Epithelial cell of proximal tubule (primary cell): ENCODE measurements at places on chromosomes 1 and 21. TPM values are rescaled to one million over a fixed set of nuclear protein-coding genes. Genes with fewer than 3 reads are reported as not detected.

Gene CASQ1
- total RNA-seq: not detected in 2 replicates

- no peak for DNase-seq
Measured at GRCh38 chr1:198915327-198916231, 276.7 kb downstream of the PTPRC start.

GRCh38 chr21:14071902-14072734, 138.6 kb downstream of the LIPI start:
- DNase-seq: no peak

Gene RORC
- total RNA-seq: not detected in 2 replicates

Gene RAB29
- 10.0 and 12.0 TPM in 2 replicates for total RNA-seq

Gene RBP7
- total RNA-seq: 11.8 and 24.3 TPM in 2 replicates

DNA sequence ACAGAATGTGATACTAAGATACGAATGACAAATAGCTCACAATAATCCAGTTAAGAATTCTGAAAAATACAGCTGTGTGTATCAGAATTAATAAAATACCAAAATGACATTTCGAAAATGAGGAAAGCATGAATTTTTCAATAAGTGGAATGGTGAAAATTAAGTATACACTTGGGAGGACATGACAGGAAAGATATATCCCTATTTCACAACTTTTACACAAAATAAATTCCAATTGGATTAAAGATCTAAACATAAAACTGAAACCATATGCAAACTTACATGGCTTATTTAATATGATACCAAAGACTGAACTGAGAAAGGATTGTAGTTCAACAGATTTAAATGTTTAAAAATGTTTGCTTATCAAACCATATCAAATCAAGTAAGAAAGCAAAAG, 510.4 kb upstream of the ADAMTS5 start:
- no peak for DNase-seq

DNA sequence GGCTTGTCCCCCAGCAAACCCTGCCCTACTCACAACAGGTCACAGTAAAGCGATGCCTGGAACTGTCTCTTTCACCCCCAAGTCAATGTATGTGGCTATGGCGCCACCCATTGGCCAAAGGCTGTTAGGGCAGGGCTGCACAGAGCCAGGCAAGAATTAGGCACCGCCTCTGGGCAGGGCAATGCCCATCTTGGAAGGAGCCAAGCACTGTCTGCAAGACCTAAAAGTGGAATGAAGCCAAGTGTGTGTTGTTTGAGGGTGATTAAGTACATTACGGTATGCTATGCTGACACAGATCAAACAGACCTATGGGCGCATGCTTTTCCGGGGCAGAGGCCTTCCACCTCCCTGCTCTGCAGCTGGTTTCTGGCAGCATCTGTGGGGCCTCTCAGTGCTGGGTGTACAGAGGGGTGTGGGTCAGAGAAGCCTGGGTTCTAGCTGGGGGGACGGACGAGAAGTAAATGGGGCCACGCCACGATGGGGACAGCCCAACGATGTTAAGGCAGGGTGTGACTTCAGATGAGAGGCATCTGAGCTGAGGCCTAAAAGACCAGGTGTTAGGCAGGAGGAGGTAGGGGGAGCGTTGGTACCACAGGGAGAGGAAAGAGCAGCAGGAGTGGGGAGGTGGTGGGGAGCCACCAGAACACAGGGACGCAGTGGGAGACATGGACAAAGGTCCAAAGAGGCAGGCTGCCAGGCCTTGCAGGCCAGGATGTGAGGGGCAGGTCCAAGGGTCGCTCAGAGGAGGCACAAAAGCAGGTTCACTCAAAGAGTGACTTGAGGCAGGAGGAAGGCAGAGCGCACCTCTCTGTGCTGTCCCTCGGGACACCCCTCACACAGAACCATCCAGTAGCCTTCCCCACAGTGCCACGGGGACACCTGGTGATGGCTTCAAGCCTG, 49.8 kb downstream of the ACOT7 start:
- no peak for DNase-seq

DNA sequence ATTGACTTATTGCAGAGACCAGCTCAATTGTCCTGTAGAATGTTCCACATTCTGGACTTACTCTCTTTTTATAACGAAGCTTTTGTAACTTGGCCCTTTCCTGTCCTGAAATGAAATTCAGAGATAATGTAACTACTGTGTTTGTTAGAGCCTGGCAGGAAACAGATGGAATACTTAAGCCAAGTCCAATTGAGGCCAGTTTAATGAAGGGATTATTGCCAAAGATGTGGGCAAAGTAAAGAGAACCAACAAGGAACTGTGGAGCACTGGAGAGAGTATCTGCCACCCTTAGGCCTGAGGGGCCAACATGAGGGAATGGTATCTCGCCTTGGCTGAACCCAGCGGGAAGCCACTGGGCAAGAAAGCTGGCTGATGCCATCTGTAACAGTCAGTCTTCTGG, 32.9 kb downstream of the MFSD2A start:
- no peak for DNase-seq

DNA sequence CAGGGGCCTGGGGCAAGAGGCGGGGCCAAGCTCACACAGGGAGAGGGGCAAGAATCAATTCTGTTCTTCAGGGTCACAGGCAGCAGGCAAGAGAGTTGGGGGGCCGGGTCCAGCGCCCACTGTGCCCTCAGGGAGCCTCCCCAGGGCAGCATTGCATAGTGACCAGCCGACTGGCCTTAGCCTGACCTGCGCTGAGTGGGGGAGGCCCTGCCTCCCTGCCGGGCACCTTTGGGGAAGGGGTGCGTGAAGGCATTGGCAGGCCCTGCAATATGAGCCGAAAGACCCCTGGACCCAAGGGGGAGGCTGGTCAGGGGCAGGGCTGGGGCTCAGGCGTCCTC, 12.2 kb downstream of the SCNN1D start:
- no peak for DNase-seq

Gene LCE3E
- not detected in 2 replicates for total RNA-seq

Gene KCNJ9
- total RNA-seq: not detected in 2 replicates

Gene HCN3
- total RNA-seq: 0.72 and 8.1 TPM in 2 replicates

GRCh38 chr1:180997843-180998504, 24.7 kb downstream of the STX6 start:
- DNase-seq: no peak

Gene FHL3
- total RNA-seq: 14.2 and 24.5 TPM in 2 replicates

DNA sequence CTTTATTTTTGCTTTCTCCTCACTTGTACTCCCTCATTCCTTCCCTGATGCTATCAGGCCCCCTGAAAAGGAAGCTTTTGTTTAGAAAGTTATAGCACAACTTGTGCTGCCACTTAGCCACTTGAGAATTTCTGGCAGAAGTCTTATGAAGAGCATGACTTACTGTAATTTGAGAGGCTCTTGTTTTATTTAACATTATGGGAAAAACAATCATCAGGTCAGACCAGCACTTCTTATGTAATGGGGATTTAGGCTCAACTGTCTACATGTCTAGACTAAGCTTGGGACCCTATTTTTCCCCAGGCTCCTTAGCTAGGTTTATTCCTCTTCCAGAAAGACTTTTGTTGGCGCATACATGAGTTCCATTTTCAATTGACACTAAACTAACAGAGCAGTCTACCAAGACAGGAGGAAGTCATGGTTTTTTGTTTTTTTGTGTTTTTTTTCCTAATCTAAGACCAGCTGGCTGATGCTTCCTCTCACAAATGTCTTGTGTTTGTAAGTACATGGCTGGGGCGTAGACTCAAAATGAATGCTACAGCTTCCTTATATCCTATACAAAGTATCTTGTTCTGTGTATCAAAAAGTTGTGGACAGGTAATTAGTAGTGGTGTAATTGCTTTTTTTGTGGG, 31.5 kb downstream of the TNFSF4 start:
- no peak for DNase-seq

Gene S100PBP
- 14.3 and 26.6 TPM in 2 replicates for total RNA-seq

GRCh38 chr1:187091666-187092065, 262.9 kb downstream of the PLA2G4A start:
- DNase-seq: no peak

- no peak for DNase-seq
Measured at GRCh38 chr1:156697481-156697880, 7.9 kb downstream of the CRABP2 start.

- DNase-seq: no peak
Measured at GRCh38 chr1:57600424-57600823, 176.6 kb upstream of the DAB1 start.

DNA sequence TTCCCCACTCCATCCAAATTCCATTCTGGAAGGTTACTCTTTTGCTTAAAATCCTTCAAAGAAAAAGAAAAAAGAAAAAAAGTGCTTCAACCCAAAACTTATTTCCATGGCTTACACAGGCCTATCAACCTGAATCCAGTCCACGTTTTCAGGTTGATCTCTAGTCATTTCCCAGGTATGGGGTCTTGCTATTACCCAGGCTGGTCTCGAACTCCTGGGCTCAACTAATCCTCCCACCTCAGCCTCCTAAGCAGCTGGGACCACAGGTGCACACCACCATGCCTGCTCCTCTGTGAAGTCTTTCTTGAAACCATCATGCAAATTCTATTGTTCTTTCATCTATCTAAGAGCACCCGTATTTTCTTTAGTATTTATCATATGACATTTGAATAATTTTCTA, 7.6 kb downstream of the RNF19B start:
- DNase-seq: no peak

DNA sequence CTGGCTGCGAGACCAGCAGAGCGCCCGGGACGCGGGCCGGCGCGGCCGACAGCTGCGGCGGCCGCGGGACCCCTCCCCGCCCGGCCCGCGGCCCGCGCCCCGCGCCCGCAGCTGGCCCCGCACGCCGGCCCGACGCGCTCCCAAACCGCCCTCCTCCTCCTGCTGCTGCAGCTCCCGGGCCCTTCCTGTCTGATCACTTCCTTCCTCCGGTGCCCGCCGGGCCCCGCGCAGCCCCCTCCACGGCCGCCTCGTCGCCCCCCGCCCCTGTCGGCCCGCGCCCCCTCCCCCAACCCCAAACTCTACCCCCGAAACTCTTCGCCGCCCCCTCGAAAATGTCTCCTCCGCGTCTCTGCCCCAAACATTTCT, 594 bp downstream of the LUZP1 start:
- no peak for DNase-seq

- DNase-seq: no peak
Measured at GRCh38 chr1:204834752-204835151, 35.9 kb upstream of the NFASC start.

Gene BSND
- total RNA-seq: not detected in 2 replicates

Gene SUSD4
- total RNA-seq: 0.07 and 0.12 TPM in 2 replicates

DNA sequence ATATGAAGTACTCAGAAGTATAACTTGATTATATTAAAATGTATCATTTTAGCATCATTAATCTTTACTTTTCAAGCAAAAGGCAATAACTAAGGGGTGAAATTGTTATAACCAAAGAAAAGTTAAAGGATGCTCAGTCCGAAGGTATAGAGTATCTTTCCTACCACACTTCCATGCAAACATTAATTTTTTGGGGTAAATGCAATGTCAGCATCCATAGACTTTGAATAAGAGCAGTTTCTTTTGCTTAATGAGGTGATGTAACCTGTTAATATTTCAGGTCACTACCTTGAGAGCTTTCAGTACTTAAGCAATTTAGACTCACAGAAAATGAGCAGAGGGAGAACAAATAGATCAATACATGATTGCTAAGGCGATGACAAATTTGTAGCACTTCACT, 1093.5 kb downstream of the PLA2G4A start:
- DNase-seq: no peak

DNA sequence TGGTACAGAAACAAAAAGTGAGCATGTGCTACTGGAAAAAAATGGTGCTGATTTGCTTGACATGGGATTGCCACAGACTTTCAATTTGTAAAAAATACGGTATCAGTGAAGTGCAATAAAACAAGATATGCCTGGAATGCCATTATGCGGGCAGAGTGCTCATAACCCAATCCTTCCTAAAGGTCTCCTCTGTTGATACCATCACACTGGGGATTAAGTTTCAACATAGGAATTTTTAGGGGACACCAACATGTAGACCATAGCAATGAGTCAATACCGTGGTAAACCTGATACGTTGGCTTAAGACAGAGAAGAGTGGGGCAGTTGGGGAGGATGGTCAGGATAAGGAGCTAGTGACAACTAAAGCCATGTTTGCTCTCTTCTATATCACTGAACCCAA, 20.5 kb downstream of the MX1 start:
- no peak for DNase-seq

- no peak for DNase-seq
Measured at GRCh38 chr21:45973475-45974072, 8.0 kb upstream of the COL6A1 start.

- no peak for DNase-seq
Measured at GRCh38 chr1:54794451-54795355, 6.4 kb downstream of the TTC22 start.

- no peak for DNase-seq
Measured at GRCh38 chr1:38941527-38942019, at the start of gene RHBDL2. TSS of gene RHBDL2 (minus strand) at chr1:38941830. CDS start at chr1:38919212, 22,618 bp downstream.

- DNase-seq: no peak
Measured at GRCh38 chr1:166170726-166171125, 3.9 kb upstream of the FAM78B start.

DNA sequence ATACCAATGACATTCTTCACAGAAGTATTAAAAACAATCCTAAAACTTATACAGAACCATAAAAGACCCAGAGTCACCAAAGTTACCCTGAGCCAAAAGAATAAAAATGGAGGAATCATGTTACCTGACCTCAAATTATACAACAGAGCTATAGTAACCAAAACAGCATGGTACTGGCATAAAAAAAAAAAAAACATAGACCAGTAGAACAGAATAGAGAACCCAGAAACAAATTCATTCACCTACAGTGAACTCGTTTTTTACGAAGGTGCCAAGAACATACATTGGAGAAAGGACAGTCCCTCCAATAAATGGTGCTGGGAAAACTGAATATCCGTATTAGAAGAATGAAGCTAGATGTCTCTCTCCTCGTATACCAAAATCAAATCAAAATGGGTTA, 2.6 kb upstream of the GNG5 start:
- no peak for DNase-seq
